Activated naive CD4-positive, alpha-beta T cell (primary cell): ENCODE measurements at places on chromosomes 12 and 14.

DNA sequence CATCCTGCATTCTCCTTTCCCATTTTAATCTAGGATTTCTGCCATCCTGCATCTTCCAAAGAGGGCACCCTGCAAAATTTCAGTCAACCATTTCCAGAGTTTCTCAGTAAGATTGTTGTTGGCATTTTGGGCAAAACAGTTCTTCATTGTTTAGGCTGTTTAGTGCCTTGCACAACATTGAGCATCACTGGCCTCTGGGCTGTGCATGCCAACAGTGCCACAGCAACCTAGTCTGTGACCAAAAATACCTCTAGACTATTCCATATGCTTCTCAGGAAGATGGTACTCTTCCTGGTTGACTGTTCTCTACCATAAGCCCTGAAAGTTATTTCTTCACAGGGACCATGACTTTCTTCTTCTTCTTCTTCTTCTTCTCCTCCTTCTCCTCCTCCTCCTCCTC, 32.5 kb upstream of the ISM2 start:
- no peak for DNase-seq

- DNase-seq, result no peak
These were observed 30.6 kb upstream of the TRHDE start for GRCh38 chr12:72241552-72241951.

DNA sequence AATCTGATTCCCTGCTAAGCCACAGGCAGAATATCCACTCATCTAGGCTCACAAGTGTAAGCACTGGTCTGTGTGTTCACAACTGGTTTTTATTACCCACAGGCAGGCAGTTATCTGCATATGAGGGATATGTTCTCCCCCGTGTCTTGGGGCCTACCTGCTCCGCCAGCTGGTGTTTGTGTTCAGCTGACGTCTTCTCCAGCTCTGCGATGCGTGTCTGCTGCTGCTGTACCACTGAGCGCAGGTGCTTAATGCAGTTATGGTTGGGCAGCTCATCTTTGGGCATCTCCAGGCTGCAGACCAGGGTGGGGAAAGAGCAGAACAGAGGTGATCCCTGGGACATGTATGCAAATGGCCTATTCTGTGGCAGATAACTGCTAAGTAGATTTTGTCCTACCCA, 13.7 kb downstream of the RNF41 start:
- no peak for DNase-seq

- no peak for DNase-seq
These were observed 2.5 kb downstream of the PGF start for GRCh38 chr14:74952697-74953484.

GRCh38 chr14:53766601-53767000, 190.0 kb downstream of the BMP4 start:
- no peak for DNase-seq

DNA sequence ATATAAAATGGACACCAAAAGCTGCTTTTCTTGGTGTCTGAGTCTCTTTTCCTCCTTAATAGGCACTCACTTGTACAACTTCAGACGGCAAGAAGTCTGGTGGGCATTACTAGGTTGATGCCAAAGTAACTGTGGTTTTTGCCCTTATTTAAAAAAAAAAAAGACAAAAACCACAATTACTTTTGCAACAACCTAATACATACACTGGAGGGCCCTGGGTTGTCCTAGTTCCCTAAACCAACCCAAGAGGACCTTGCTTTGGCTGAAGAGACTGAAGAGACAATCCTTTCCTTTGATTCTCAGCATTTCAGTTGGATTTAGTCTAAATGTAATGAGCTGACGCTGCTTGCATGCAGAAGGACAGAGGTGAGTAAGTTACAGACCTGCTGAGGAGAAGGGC, 16.2 kb upstream of the PLEKHG3 start:
- no peak for DNase-seq

DNA sequence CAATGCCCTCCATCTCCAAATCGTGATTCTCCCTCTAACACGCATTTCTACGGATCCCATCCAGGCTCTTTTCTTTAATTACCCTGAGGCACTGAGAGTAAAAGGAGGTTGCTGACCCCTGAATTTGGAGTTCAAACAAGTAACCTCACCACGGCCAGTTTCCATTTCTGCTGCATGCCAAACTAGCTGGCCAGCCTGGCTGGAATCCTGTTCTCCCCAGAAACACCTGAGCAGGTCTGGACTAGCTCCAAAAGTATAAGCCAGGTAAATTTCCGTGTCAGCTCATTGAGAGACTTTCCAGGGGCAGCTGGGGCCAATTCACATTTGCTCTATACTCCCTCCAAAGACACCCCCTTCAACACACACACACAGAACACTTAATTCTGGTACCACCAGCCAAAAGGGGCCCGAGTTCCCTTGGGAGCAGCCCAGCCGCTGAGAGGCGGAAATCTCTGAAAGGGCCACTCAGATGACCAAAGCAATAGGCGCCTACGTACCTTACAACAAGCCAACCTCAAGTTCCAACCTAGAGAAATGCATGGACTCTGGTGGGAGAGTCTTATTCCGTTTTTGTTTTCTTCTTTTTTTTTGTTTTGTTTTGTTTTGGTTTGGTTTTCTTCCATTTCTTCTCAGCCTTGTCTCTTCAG, 131.4 kb downstream of the NDUFA12 start:
- no peak for DNase-seq

- no peak for DNase-seq
These were observed 19.3 kb downstream of the BRF1 start for GRCh38 chr14:105281371-105282097.

GRCh38 chr14:92680781-92681650, 67.4 kb downstream of the LGMN start:
- peak; percentile 60 for DNase-seq

DNA sequence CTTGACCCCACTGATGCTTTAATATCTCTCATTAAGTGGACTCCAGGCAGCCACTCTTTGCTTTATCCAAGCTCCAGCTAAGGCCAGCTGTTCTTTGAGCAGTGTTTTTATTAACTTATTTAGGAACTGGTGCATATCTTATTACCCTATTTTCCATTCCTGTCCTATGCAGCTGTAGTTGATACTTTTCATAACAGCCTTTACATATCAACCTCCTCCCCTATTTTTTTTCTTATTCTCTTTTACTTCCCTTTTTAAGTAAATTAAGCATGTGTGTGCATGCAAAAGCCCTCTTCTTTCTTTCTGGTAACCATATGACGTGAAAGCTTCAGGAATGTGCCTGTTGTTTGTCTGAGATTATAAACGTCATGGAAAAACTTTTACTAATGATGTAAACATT, 121.2 kb downstream of the PTPRQ start:
- DNase-seq, result no peak
